ENCODE measurements at places on chromosomes 6 and 20. TPM values are rescaled to one million over a fixed set of nuclear protein-coding genes. Genes with fewer than 3 reads are reported as not detected.
A peak's percentile ranks its signal among the peaks of the same experiment; 100 is the strongest.

DNA sequence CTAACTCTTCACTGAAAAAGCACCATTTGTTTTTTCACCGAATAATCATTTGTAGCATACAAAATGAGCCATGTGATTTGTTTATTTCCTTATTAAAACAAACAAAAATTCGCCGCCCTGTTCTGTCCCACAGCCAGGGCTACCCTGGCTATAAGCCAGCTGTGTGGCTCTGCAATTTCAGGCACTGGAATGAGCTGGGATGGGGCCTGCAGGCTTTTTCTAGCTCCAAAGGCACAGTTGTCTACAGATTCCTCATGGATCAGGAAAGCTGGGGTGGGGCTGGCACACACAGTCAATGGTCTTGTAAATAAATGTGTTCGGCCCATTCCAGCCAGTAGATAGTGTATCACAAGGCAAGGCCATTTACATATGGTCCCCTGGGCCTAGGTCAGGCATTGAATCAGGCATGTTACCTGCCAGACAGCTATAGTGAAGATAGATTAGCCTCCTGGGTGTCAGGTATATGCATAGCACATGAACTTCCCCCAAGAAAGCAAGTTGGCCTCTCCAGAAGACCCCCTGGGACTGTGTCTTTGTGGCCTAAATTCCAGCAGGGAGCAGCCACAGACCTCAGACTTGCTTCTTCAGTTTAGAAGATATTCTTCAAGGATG lies 608.9 kb downstream of the MAFB start:
- no peaks in the 10 kb centered on the region for H3K27me3 ChIP-seq
- no peaks in the 10 kb centered on the region for H3K36me3 ChIP-seq
- no peak overlapping the region for H3K4me3 ChIP-seq
- H3K27ac ChIP-seq: no peak overlapping the region
- peaks cover 8% of the 10 kb centered on the region for H3K4me1 ChIP-seq
- no peak for DNase-seq

DNA sequence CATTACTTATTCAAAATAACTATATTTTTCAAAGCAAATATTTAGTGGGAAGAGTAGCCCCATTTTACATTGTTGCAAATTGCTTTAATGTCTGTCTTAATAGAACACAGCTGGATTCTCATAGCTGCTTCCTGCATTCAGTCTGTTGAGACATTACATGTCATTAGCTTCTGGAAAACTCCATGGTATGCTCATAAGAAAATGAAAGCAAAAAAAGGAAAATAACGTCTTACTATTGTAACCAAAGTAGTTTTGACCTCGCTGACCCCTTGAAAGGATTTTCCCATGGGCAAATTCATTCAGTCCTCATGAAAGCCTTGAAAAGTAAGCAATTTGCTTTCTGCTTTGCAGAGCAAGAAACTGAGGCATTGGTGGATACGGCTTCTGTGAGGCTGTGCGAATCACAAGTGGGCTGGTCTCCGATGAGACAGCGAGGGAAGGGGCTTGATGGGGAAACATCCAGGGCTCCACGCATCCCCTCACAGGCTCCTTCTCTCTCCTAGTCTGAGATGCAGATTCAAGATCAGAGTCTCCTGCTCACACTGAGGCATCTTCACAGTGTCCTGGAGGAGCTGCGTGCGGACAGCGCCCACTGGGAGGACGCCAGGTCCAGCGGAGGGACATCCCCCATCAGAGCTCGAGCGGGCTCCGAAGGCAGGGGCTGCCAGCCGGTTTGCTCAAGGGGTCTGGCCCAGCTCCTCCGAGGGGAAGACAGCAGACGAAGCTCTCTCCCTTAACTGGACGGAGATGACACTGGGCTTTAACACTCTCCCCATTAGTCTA lies 3.3 kb downstream of the C20orf202 start:
- H3K4me3 ChIP-seq: no peak overlapping the region
- H3K36me3 ChIP-seq: no peaks in the 10 kb centered on the region
- H3K4me1 ChIP-seq: no peaks in the 10 kb centered on the region
- H3K27ac ChIP-seq: no peak overlapping the region
- no peaks in the 10 kb centered on the region for H3K27me3 ChIP-seq

DNA sequence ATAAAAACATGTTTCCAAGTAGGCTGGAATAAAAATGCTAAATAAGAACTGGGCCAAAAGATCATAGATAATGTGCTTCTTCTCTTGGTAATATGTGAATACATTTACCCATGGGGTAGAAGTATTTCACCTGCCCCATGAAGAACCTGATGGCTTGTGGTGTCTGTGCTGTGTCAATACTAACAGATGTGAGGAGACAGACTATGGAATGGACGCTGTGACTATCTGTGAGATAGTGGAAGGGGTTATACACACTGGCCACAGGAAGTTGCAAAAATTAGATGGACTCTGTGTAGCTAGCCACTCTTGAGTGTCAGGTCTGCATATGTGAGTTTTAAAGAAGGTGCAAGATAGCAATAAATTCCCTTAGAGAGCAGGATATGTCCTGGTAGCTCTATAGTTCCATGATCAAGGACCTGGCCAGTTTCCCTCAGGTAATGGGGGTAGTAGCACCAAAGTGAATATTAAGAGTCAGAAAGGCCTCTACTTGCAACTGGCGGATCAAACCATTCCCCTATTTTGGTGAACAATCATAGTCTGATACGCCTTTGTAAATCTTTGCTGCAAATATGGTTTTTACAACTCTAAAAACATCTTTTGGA lies 48.6 kb downstream of the NEDD9 start:
- no peaks in the 10 kb centered on the region for H3K4me1 ChIP-seq
- H3K4me3 ChIP-seq: no peak overlapping the region
- H3K27me3 ChIP-seq: no peaks in the 10 kb centered on the region
- no peak for DNase-seq
- H3K36me3 ChIP-seq: peaks cover 45% of the 10 kb centered on the region
- no peak overlapping the region for H3K27ac ChIP-seq

DNA sequence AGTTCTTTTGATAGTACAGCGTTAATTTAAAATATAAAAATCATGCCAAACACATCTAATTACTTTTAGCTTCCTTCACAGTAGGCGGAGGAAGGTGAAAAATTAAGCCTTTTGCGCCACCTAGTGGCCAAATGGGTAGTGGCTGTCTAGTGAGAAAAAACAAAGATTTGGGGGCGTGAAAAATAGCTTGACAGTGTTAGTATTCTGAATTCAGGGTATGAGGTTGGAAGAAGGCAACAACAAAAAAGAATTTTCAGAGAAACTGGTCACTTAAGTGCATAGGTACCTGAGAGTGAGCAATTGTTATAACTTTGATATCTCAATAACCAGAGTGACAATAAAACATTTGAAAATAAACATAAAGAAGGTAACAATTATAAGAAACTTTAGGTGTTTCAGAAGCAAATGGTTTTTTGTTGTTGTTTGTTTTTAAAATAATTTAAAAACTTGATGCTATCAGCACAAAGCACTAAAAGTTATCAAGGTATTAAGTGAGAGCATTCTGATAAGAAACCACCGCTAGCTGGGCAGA lies 14.3 kb downstream of the PSMB9 start:
- H3K36me3 ChIP-seq: no peaks in the 10 kb centered on the region
- no peak overlapping the region for H3K4me3 ChIP-seq
- H3K27ac ChIP-seq: no peak overlapping the region
- H3K4me1 ChIP-seq: no peaks in the 10 kb centered on the region
- peak; percentile 73 for DNase-seq

DNA sequence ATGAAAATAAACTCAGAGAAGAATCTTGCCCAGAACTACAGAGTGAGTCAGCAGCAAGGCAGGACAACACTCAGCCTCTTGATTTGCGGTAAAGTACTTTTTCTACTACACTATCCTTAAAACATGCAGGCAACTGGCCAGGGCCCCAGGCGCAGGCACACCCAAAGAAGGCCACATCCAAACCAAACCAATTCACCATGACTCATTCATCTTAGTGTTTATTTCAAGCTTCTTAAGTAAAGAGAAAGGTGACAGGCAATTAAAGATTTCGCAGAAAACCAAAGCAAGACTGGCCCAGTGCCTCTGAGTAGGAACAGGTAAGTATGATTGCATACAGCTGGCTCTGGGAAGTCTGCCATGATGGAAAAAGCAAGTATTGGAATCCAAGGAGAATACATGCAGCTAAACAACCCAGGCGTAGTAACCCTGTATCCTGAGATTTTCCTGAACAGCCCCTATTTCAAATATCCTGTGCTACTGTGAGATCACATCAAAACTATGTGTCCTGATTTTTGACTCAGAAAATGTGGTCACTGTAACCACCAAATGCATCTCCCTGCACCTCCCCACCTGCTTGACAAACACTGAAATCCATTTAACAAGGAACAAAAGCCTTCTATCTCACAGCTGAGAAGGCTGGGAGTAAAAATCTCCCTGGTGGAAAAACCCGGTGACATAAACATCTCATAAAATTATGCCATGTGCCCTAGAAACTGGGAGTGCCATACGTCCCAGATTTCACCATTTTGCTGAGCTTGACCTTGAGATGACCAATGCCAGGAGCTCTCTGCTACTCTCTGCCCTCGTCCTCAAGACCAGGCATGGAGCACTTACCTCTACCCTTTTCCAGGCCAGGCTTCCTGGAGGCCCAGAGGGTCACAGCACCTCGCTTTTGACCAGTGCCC lies 12.4 kb downstream of the WFDC3 start:
- peak overlapping the region; percentile 39 for H3K27ac ChIP-seq
- H3K27me3 ChIP-seq: no peaks in the 10 kb centered on the region
- peak; percentile 85 for DNase-seq
- H3K4me1 ChIP-seq: no peaks in the 10 kb centered on the region
- no peak overlapping the region for H3K4me3 ChIP-seq

DNA sequence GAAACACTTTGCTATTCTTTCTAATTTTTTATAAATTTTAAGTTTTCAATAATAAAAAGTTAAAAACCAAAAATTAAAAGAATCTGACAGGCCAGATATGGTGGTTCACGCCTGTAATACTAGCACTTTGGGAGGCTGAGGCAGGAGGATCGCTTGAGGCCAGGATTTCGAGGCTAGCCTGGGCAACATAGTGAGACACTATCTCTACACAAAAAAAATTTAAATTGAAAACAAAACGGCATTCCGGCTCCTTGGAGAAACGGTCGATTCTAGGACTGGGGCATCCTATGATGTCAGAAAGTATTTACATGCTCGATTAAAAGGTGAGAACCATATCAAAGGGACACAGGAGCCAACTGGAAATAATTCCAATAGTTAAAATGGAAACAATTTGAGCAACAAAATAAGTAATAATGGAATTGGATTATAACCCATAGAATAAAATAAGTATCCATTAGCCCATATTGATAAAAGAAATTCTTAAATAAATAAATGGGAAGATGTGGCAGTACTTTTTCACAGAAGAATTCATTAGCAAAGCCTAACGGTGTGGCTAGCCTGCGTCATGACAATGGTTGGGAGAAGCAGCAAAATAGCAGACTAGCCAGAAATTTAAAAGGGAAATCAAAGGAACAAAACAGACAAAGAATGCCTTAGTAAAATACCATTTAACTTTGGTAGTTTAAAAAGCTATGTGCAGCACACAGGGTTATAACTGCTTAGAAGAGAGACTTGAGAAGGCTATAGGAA lies 21.3 kb downstream of the HLA-E start:
- no peak for DNase-seq
- no peak overlapping the region for H3K4me3 ChIP-seq
- no peaks in the 10 kb centered on the region for H3K4me1 ChIP-seq
- H3K27ac ChIP-seq: no peak overlapping the region
- no peaks in the 10 kb centered on the region for H3K36me3 ChIP-seq

GRCh38 chr6:118804091-118804490 lies 89.9 kb upstream of the ASF1A start:
- H3K27me3 ChIP-seq: no peaks in the 10 kb centered on the region
- H3K4me1 ChIP-seq: peaks cover 10% of the 10 kb centered on the region
- DNase-seq: no peak
- H3K27ac ChIP-seq: no peak overlapping the region

- no peaks in the 10 kb centered on the region for H3K27me3 ChIP-seq
- no peak for DNase-seq
- H3K36me3 ChIP-seq: no peaks in the 10 kb centered on the region
- no peak overlapping the region for H3K4me3 ChIP-seq
Measured at GRCh38 chr6:148289153-148289552, 53.5 kb upstream of the SASH1 start.

DNA sequence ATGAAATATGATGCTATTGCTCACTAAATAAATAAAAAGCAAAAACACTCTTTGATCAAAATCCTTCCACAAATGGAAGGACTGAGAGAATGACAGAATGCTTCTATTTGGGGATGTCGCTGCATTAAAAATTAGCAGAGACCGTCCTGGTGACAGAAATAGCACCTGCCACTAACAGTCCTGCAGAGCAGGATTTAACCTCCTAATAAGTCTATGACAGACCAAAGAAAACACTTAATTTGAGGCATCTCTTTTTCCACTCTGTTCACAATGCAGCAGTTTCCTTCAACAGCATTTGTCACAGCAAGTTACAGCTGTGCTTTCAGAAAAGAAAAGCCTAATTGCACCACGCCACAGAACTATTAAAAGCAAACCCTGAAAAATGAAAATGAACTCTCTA lies 140.6 kb upstream of the BEND6 start:
- DNase-seq: no peak
- H3K36me3 ChIP-seq: no peaks in the 10 kb centered on the region
- peaks cover 72% of the 10 kb centered on the region for H3K4me1 ChIP-seq

DNA sequence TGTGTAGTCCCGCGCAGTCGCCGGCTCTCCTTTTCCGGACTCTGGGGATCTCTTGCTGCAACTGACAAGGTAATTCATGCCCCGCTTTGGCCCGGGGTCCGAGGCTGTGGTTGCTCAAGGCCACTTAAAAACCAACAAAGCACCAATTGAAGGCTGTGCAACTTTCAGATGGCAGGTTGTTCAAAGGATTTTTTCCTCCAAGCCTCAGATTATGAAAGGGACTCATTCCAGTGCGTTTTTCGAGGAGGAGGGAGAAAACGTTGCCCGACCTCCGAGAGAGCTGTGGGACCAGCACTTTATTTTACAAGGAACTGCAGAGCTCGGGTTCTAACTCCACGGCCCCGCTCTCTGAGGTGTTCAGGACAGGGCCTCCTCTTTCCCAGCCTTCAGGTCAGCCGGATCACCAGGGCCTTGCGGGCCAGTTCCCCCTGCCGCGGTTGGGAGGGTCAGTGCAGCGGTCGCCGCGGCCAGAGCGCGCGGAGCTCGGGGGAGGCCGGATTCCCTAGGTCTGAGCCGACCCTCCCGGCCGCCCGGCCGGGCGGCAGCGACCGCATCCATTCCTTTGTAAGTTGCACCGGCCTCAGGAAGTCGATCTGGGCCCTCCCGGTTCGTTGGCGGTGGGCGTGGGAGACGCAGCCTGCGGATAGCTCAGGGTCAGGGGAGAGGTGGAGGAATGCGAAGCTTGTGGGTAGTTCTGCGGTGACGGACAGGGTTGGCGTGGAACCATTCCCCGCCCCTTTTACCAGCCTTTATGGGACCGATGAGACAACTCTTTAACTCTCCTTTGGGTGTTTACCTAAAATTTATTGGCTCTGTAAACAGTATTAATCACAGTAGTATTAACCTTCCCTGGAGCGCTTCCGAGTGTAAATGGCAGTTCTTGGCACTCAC lies 1.6 kb downstream of the UTRN start:
- H3K36me3 ChIP-seq: peaks cover 2% of the 10 kb centered on the region
- peak overlapping the region; percentile 86 for H3K27ac ChIP-seq

RNF146 gene
- total RNA-seq: 74.7 TPM

BPIFB1 gene
- not detected for total RNA-seq

PACSIN1 gene
- total RNA-seq: 0.11 TPM

GRCh38 chr6:43496370-43497128 lies 13.6 kb downstream of the LRRC73 start:
- H3K4me1 ChIP-seq: peaks cover 25% of the 10 kb centered on the region
- H3K36me3 ChIP-seq: no peaks in the 10 kb centered on the region
- no peak for DNase-seq
- no peaks in the 10 kb centered on the region for H3K27me3 ChIP-seq
- no peak overlapping the region for H3K27ac ChIP-seq

GRCh38 chr6:74115674-74116073 lies 419.7 kb downstream of the CD109 start:
- DNase-seq: no peak
- H3K27me3 ChIP-seq: no peaks in the 10 kb centered on the region
- no peaks in the 10 kb centered on the region for H3K4me1 ChIP-seq
- H3K27ac ChIP-seq: no peak overlapping the region
- no peaks in the 10 kb centered on the region for H3K36me3 ChIP-seq
